ENCODE measurements at places on chromosomes 1 and 21.

DNA sequence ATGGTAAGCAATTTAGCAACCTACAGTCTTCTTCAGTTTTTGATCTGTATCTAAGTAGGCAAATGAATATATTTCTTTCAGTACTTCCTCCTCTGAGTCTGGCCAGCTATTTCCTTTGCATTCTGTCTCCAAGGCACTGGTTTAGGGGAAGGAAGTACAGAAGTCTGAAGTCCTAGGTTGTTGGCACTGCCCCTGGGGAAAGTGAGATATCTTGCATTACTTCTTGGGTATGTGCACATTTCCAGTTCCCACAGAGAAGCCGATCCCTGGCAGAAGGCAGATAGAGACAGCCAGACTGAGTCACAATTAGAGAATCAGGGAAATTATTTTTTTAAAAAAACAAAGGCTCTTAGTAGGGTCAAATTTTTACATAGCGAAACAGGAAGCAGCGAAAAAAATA is 98.8 kb downstream of the RASAL2 start:
- DNase-seq, result no peak

DNA sequence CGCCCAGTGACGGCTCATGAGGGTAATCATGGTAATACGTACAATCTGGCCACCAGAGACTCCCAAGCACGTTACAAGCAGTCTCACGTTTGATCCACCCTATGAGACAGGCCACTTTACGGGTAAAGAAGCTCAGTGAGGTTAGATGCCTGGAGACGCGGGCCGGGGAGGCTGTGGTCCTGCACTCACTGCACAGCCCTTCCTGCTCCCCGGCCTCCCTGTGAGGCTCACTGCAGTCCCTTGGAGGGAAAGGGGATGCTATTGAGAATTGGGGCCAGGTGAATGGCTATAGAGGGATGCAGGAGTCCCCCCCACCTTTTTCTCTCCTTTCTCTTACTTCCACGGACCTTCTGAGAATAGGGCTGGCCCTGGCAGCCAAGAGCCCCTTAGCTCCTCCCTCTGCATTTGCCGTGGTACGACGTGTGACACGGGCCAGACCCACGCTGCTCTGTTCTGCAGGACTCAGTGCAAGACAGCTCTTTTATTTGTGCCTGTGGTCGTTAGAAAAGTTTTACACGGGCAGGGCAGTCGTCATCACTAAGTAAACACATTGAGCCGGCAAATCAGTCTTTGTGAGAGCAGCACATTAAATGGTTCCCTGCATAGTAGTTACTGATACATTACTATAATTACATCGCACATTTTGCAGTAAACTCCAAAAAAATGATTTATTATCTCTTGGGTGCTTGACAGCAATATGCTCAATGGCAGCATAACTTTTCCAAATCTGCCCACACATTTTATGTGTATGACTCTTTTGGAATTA is 18.8 kb downstream of the KIF26B start:
- DNase-seq, result no peak

DNA sequence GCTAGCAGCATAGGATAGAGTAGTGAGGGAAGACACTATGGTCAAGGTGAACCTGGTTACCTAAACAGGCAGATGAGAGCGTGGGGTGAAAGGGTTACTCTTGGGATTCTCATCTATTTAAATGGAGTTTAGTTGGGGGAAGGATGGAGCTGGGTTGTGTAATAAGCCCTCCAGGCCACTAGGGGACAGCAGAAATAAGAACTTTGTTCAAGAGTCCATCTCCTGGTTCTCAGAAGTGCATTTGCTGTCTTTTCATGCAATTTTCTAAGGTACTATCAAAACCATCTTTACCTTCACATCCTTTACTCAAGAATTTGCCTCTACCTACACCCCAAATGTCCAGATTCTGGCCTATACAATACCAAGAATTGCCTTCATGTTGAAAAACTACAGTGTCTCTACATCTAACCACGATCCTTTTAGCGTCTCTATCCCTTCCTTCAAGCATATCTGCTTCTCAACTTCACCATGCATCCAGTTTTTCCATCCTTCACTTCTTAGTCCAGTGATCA is 28.0 kb downstream of the SLAMF1 start:
- no peak for DNase-seq

GRCh38 chr1:246280551-246280950 is 226.5 kb downstream of the SMYD3 start:
- no peak for DNase-seq

DNA sequence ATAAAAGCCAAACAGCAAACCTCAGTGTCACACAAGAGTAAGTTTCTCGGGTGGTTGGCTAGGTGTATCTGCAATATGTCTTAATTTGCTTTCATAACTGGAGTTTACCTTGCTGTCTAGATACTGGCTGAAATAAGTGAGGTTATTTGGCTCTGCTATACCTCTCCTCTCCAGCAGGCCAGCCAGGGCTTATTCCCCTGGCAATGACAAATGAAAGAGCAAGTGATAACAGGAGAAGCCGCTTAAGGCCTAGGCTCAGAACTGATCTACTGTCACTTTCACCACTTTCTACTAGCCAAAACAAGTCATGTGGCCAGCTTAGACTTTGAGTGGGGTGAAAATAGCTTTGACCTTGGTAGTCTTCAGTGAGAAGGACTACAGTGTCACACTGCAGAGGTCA is 4.8 kb upstream of the RPE65 start:
- DNase-seq, result no peak

DNA sequence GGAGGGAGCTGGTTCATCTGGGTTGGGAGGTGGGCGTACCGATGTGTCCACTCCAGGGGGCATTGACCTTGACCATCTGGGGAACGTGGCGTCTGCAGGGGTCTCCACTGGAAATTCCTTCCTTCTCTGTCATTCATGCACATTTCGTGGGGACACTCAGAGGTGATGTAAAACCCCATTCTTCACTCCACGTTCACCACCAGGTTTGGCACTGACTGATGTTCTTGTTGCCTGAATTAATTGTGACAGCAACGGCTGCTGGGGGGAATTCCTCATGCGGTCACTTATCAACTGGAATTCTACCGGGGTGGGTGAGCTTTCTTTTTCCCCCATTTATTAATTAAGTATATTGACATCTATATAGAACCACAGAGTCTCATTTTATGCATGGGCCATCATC is 18.1 kb upstream of the POFUT2 start:
- no peak for DNase-seq

- DNase-seq, result no peak
These were observed 24.6 kb downstream of the B3GALT5 start for GRCh38 chr21:39637197-39637970.

DNA sequence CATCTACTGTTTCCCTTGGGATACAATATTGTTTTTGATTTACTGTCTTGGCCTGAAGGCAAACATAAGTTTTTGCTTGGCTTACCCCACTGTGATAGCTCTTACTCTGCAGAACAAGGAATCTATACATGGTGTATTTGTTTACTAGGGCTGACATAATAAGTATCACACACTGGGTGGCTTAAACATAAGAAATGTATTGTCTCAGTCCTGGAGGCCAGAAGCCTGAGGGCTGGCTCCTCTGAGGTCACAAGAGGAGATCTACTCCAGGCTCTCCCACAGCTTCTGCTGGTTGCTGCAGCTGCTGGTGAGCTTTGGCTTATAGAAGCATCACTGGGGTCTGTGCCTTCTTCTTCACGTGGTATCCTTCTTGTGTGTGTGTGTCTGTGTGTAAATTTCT is 30.7 kb upstream of the IGSF5 start:
- DNase-seq, result no peak

GRCh38 chr1:53373246-53373645 is 45.4 kb upstream of the LRP8 start:
- DNase-seq, result no peak

GRCh38 chr1:15304708-15305467 is 57.9 kb downstream of the FHAD1 start:
- peak; percentile 74 for DNase-seq

- DNase-seq, result no peak
These were observed 551.5 kb downstream of the LMO4 start for GRCh38 chr1:87880098-87880760.

DNA sequence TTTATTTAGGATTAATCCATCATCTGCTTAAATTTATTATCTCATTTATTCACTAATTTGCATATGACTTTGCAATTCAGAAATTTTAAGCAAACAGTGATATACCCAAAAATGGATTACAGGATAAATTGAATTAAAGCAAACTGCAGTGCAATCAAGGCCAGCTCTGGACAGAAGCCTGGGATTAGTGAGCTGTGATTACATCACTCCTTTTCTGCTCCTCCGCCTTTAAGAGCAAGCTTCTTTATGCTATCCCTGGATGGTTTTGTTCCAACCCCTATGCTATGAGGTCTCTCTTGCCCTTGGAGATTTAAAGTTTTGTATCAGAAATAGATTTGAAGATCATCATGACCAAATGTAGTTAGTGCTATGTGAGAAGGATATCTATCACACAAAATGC is 32.6 kb downstream of the GPR52 start:
- no peak for DNase-seq

DNA sequence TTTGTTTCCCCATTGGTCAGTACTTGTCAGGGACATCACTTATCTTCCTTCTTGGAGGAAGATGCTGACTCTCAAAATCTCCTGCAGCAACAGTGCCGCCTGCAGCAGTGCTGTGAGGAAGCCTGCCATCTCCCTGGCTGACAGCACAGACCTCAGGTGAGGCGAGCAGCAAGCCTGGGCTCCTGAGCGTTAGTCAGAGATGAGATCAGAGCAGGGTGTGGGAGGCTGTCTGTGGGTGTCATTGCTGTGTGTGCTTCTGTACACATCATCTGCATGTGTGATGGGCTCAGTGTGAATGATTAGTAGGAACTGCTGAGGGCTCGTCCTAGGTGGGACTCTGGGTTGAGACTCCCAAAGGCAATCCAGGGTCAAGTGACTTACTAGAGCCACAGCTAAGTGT is 6.1 kb downstream of the STRIP1 start:
- DNase-seq, result no peak

DNA sequence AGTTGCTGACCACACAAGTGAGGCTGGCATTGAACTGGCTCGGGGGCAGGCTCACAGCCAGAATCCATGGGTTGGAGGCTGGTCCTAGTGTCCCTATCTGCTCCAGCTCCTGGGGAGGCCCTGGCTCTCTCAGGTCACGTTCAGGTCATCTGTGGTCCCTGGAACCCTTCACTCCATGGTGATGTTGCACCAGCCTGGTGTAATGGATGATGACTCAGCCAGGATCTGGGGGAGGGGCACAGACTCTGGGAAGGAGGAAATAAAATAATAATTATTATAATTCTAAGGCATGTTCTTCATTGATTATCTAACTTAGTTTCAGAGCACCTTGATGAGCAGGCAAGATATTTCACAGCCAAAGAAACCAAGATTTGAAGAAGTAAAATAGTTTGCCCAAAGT is 26.6 kb upstream of the FCRL4 start:
- DNase-seq, result no peak

DNA sequence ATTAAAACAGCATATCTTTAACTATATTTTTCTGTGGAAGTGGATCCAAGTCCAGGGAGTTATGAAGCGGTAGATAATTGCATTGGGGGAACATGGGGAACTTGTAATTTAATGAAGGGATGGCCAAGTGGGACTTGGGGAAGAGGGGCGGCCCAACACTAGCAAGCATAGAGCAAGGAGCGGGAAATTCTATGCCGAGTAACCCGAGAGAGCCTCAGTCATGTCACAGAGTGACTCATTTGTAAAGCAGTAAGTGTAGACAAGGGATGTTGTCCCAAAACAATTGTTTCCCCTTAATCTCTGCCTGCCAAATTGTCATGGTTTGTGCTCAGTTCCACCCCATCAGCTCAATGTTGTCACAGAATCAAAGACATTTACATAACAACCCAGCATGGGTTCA is 620.1 kb downstream of the AJAP1 start:
- no peak for DNase-seq

DNA sequence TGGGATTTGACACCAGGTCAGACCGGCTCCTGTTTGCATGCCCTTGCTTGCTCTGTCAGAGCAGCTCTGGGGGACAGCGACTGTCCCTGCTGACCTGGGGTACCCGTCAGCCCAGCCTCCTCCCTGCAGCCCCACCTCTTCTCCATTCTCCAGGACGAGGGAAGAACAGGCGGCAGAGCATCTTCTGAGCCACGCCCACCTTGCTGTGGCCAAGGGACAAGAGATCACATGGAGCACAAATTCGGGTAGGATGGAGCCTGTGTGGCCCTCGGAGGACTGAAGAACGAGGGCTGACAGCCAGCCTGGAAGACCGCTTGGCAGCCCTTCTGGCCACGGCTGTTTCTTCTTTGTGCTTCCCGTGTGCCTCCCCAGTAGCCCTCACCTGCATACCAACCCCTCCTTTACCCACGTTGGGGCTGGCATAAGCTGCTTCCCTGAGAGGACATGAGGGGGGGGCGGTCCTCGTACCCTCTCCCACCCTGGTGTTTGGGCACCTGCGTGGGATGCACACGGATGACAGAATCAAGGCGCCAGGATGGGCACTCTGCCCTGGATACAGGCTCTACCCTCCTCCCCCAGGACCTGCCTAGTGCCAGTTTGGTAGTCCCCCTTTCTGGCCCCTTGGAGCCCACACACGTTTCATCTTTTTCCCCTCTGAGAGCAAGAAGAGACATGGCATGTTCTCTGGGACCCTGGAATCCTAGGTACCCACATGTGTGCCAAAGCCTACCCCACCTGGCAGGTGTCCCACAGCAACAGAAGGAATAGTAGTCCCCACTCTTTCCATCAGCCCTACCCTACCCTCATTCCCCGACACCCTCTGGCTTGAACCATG is 26.9 kb downstream of the CDK18 start:
- DNase-seq, result no peak

GRCh38 chr1:175209493-175209921 is 16.9 kb upstream of the KIAA0040 start:
- no peak for DNase-seq

DNA sequence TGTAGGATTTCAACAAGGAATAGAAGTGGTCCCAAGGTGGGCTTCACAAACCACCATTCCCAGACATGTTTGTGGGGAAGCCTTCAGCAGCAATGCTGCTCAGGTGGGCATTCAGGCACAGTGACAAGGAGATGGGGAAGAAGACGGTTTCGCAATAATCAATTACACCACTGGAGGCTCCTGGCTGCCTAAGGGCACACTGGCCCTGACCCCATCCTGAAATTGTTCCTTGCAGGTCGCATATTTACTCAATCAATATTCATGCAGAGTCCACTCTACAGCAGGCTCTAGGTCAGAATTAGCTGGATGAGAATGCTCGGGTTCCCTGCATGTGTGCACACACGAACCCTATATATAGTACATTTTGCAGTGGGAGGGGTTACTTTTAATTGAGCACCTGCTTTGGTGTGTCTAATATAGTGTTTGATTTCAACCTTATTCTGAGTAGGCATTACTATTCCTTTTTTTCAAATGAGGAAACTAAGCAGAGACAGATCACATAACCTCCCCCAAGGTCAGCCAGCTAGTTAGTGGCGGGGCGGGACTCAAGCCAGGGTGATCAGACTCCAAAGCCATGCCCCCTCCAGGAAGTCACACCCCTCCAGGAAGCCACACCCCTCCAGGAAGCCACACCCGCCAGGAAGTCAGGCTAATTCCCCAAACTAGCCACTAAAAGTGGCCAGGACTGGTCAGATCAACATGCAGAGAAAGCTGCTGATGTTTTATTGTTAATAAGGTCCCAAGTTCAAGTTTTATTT is 106.5 kb downstream of the HLCS start:
- DNase-seq, result peak; percentile 23

GRCh38 chr1:94115900-94116436 is 5.0 kb downstream of the ABCA4 start:
- no peak for DNase-seq
